ENCODE measurements at places on chromosomes 12 and 14.

- no peak for DNase-seq
Measured at GRCh38 chr12:97960741-97961608, 498.4 kb downstream of the RMST start.

DNA sequence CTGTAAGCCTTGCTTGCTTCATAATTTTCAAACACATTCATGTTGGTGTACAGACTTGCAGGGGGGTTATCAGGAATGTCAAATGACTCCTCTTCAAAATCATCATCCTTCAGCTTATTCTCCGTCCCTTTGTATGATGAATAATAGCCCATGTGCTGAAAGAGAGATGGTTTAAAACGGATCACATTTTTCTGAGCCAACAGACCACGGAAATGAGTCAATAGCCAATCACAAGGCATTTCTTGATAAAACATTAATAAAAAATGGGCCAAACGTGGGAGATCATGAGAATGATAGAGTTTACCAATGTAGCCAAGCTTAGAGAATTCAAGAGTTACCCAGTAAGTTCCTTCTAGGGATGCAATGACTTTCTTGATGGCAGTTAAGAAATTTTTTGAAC is 105.5 kb downstream of the NTS start:
- DNase-seq = no peak

- DNase-seq = no peak
Measured at GRCh38 chr12:101021442-101021841, 188.6 kb downstream of the SLC5A8 start.

- DNase-seq = no peak
Measured at GRCh38 chr12:96482086-96482485, 7.3 kb upstream of the CFAP54 start.

Measured in ascending aorta (tissue), 2 donors.